ENCODE measurements at places on chromosomes 11 and 22.

DNA sequence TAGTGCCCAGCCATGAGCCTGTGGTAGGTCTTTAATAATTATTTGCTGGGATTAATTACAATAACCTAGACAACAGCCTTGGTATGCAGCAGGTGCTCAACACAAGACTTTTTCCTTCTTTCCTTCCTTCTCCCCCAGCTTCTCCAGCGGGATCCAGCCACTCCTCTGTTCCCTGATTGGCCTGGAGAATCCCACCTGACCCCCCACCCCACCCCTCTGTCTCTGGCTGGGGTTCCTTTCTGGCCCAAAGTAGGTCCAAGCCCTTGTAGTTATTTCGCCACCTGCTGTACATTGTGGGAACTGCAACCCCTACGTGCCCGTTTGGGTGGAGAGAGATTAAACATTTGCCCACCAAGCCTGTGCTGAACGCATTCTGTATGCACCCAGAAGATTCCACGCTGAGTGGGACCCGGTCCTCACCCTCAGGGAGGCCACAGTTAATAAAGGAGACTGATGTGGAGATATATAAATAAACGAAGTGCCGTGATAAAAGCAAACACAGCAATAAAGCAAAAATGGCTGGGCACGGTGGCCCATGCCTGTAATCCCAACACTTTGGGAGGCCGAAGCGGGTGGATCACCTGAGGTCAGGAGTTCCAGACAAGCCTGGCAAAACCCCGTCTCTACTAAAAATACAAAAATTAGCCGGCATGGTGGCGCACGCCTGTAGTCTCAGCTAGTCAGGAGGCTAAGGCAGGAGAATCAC, 32.1 kb upstream of the DGKZ start:
- no peak for DNase-seq

- no peak for DNase-seq
Observed at GRCh38 chr11:97732011-97732632, 1288.6 kb upstream of the CNTN5 start.

DNA sequence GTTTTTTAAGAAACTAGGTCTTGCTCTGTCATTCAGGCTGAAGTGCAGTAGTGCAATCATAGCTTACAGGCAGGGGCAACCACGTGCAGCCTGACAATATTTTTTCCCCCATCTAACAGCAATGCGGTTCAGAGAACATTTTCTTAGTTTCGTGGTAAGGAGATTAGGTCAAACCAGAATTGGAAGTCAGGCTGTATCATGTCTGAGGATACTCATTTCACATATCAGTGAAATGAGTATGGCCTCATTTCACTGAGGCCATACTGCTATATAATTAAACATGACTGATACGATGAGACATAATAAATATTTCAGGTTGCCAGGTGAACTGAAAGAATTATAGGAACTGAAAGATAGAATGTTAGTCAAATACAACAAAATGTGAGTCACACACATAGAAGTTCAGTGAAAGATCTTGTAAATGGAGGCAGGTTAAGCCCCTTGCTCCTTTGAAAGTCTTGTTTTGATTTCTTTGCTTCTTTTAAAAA, 32.5 kb upstream of the IZUMO1R start:
- no peak for DNase-seq

- no peak for DNase-seq
Observed at GRCh38 chr11:116929414-116930090, 92.1 kb upstream of the APOA1 start.

DNA sequence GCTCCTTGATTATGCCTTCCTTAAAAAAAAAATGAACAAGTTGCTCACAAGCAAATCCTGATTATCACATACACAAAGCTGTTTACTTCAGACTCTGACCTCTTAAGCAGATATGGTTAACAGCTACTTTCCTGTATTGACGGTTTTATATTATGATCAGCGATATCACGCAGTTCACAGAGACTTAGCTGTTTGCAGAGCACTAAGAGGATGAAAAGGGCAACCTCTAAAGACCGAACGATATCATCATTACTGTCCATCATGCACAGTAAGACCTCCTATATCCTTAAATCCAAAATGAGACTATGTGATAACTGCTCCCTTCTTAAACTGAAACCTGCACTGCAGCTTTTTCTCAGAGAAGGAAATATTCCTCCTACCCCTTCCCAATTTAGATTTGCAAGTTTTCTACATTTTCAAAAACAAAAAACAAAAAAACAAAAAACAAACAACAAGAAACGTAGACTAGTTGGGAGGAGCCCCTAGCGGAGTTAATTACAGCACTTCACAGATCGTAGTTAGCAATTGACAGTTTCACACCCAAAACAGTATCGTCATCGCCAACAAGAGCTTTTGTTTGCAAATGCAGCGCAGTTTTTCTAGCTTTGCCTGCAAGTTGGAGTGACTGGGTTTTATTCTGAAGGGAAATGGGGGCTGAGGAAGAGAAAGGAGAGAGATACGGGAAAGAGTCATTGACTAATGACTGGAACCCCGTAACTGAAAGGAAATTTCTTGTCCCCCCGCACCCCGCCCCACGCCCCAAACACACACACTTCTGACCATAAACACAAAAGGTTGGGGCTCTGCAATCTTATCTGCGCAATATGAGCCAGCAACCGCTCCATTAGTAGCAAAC, 1.2 kb downstream of the DDX6 start:
- no peak for DNase-seq

DNA sequence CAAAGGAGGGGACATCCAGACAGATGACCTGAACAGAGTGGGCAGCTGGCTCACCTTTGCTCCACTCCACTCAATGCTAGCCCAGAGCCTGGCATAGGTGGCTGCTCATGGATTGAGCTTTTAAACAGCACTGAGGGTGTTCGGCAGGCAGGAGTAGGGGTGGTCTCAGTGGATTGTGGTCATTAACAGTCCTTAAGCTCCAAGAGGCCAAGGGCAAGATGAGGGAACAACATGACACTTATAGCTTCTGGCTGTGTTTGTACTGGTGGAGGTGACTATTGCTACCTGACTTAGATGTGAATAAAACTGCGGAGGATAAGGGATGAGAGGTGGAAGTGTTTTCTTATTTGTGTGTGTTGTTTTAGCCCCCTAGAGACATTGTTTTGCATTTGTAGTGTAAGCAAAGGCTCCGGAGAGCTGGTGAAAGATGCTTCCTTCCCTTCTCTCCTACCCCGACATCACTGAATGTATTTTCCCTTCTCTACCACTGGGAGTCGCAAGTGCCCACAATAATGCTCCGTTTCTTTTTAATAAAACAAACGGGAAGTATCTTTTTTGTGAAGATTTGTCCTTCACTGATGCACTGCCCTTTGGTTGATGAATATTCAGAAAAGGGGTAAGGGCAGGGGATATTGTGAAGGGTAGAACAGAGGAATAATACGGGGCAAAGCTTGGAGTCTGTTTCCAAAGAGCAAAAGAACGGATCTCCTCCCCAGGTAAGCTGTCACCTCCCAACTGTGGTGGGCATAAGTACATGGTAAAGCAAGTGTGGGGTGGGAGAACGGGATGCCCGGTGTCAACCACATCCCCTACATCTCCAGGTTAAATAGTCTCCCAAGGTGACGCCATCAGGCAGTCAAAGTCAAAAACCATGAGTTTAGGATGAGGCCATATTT, 27.5 kb upstream of the MTNR1B start:
- no peak for DNase-seq

- DNase-seq: no peak
Observed at GRCh38 chr22:46455446-46455845, 82.0 kb downstream of the CELSR1 start.

DNA sequence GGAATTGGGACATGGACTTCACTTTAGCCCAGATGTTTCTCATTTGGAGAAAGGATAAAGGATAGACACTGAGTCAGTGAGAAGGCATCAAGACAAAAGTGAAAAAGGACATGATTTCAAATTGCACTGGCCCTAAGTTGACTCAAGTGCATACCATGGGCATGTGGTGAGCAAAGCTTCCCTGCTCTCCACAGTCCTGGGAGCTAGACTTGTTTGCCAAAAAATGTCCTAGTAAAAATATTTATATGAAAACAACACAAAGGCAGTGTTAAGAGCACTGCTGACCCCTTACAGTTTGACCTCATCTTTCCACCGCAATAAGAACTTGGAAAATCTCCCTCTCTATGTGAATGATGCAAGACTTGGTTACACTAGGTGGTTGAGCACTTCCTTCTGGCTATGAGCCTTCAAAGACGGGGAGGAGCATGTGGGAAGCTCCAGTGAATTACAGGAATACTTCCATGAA, 46.5 kb upstream of the FIBIN start:
- peak; percentile 68 for DNase-seq

GRCh38 chr22:30289980-30290313, 642 bp upstream of the CASTOR1 start:
- DNase-seq: no peak

GRCh38 chr11:16969010-16969999, 44.9 kb downstream of the PLEKHA7 start:
- no peak for DNase-seq

- no peak for DNase-seq
Observed at GRCh38 chr11:106724293-106724892, 293.9 kb downstream of the GUCY1A2 start.

DNA sequence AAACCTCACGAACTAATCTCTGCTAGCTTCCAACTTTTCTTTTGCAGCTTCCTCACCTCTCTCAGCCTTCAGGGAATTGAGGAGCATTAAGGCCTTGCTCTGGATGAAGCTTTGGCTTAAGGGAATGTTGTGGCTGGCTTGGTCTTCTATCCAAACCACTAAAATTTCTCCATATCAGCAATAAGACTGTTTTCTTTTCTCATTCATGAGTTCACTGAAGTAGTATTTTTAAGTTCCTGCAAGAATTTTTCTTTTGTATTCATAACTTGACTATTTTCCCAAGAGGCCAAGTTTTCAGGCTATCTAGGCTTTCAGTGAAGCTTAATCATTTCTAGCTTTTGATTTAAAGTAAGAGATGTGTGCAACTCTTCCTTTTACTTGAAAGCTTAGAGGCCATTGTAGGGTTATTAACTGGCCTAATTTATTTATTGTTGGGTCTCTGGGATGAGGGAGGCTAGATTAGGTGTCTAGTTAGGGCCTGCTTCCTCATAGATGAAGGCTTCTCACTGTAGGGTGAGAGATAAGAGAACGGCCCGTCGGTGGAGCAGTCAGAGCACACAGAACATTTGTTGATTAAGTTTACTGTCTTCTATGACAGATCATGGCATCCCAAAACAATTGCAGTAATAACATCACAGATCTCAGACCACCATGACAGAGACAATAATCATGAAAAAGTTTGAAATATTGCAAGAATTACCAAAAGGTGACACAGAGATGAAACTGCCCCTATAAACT, 33.2 kb downstream of the CSF2RB start:
- no peak for DNase-seq

GRCh38 chr11:17802491-17802890, 67.9 kb downstream of the KCNC1 start:
- peak; percentile 20 for DNase-seq

DNA sequence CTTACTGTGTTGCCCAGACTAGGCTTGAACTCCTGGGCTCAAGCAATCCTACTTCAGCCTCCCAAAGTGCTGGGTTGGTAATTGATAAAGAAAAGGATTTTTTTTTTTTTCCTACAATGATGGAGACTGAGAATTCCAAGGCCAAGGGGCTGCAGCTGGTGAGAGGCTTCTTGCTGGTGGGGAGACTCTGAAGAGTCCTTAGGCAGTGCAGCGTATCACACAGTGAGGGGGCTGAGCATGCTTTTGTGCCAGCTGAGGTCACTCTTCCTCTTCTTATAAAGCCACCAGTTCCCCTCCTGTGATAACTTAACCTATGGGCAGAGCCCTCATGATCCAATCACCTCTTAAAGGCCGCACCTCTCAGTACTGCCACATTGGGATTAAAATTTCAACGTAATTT, 28.2 kb upstream of the CCDC81 start:
- no peak for DNase-seq

- no peak for DNase-seq
Observed at GRCh38 chr11:1168721-1169161, 11.0 kb downstream of the MUC5AC start.

DNA sequence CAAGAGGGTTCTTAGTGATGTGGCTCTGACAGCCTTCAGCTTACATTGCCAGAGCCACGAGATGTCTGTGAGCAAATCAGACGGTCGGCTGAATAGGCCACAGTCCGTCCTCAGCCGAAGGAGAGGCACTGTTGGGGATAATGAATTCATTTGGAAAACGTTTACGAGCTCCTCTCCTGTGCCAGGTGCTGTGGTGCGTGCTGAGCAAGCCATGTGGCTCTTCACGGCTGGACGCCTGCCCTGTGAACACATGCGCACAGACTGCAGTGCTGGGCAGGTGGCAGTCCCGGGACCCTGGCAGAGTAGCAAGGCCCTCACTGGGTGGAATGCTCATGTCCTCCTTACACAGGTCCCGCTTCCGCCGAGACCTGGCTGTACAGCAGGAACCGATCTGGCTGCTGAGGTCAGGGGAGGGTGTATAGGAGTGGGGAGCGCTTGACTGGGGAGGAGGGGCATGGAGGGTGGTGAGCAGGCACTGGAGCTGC, 6.8 kb downstream of the TBC1D22A start:
- no peak for DNase-seq

DNA sequence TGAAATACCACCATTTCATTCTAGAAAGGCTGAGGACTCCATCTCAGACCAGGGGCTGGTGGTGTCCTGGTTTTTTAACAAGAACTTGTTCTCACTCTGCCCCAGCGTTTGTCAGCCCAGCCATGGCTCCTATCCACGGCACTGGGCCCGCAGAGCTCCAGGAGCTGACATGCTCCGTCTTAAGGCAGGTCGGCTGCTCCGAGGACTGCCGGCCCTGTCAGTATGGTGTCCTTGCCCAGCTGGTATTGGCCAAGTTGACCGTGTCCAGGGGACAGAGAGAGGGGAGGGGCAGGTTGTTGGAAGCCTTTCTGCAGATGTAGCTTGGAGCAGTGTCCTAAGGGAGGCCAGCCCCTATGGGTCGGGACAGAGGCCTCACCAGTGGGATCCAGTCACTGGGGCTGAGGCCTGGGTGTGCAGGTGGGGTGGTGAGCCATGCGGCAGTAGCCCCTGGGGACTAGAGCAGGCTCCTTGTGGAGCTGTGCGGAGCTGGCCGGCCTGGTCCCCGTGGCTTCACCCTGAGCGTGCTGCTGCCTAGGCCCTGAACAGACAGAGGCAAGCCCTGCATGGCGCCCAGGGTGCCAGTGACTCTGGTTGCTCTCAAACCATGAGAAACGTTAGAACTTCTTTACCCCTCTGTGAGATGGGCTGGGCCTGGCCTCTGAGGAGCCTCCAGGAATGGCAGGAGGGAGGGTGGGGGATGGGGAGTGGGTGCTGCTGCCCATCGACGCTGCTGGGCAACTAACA, 39.9 kb upstream of the KCNQ1OT1 start:
- no peak for DNase-seq

- no peak for DNase-seq
Observed at GRCh38 chr22:22076361-22076760, 93.8 kb upstream of the TOP3B start.
